ENCODE measurements at places on chromosomes 4 and X.

DNA sequence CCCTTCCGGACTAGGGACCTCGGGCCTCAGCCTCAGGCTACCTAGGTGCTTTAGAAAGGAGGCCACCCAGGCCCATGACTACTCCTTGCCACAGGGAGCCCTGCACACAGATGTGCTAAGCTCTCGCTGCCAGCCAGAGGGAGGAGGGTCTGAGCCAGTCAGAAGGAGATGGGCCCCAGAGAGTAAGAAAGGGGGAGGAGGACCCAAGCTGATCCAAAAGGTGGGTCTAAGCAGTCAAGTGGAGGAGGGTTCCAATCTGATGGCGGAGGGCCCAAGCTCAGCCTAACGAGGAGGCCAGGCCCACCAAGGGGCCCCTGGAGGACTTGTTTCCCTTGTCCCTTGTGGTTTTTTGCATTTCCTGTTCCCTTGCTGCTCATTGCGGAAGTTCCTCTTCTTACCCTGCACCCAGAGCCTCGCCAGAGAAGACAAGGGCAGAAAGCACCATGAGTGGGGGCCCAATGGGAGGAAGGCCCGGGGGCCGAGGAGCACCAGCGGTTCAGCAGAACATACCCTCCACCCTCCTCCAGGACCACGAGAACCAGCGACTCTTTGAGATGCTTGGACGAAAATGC lies at the start of gene WAS:
Gene WAS, plus strand, starts transcription at position 389 of the 572 bp plus-strand sequence. Its CDS starts 55 bp downstream, at position 444.
- peak; percentile 89 for DNase-seq

- DNase-seq, result no peak
Measured at GRCh38 chrX:119095936-119096335, 23.1 kb downstream of the CT47C1 start.

- peak; percentile 78 for DNase-seq
Measured at GRCh38 chrX:9456250-9457074, 8.4 kb upstream of the TBL1X start.

- no peak for DNase-seq
Measured at GRCh38 chr4:143711543-143712154, 11.2 kb upstream of the FREM3 start.

GRCh38 chr4:74320559-74321118 lies 12.4 kb downstream of the EPGN start:
- DNase-seq, result peak; percentile 62
